ENCODE measurements at places on chromosomes 1 and 21.

- no peak for DNase-seq
Observed at GRCh38 chr1:243421784-243422183, 165.9 kb downstream of the SDCCAG8 start.

DNA sequence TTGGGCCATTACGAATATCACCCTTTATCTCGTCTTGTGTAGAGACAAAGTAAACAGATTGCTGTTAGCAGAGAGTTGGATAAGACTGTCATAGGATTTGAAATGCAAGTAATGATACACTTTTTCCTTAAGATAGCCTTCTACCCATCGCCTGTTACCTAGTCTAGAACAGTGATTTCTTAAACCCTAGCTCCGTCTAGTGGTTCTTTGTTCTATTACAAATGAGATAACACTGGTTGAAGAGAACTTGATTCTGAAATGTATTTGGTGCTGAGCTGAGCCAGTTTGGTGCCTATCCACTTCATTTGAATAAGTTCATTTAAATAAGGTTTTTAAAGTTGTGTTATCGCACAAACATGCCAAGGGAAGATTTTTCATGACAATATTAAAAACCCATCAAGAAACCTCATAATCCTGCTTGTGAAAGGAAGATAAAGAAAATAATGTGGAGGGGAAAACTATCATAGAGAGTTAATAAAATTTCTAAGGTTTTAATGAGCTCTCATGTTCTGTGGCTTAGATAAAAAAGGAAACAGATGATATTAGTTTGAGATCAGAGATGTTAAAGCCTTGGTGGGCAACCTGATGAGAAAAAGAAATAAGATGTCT lies 1.5 kb upstream of the KCNH1 start:
- DNase-seq: peak; percentile 51

- DNase-seq: peak; percentile 89
Observed at GRCh38 chr1:150567717-150568593, 11.5 kb downstream of the MCL1 start.

DNA sequence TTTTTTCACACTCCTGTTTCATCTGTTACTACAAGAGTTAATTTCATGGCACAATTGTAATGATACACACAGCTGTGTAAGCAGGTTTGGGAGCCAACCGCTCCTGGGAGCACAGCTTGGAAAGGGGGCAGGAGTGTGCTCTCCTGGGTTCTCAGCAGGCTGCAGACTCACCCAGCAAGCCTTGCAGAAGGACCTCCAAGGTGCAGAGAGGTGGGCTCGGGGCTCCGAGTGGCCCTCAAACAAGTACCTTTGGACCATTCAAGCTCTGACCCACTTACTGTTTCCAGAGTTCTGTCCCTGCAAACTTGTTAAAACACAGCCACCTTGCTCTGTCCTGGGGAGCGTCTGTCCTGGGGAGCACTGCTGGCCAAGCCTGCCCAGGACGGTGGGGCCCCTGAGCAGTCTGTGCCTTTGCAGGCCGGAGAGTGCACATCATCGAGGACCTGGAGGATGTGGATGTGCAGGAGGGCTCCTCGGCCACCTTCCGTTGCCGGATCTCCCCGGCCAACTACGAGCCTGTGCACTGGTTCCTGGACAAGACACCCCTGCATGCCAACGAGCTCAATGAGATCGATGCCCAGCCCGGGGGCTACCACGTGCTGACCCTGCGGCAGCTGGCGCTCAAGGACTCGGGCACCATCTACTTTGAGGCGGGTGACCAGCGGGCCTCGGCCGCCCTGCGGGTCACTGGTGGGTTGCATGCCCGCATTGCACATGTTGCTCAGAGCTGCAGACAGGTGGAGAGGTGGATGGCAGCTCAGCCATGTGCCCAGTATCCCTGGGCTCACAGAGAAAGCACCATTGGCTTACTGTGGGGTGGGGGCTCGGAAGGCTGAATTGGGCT lies 78.0 kb downstream of the OBSCN start:
- no peak for DNase-seq

DNA sequence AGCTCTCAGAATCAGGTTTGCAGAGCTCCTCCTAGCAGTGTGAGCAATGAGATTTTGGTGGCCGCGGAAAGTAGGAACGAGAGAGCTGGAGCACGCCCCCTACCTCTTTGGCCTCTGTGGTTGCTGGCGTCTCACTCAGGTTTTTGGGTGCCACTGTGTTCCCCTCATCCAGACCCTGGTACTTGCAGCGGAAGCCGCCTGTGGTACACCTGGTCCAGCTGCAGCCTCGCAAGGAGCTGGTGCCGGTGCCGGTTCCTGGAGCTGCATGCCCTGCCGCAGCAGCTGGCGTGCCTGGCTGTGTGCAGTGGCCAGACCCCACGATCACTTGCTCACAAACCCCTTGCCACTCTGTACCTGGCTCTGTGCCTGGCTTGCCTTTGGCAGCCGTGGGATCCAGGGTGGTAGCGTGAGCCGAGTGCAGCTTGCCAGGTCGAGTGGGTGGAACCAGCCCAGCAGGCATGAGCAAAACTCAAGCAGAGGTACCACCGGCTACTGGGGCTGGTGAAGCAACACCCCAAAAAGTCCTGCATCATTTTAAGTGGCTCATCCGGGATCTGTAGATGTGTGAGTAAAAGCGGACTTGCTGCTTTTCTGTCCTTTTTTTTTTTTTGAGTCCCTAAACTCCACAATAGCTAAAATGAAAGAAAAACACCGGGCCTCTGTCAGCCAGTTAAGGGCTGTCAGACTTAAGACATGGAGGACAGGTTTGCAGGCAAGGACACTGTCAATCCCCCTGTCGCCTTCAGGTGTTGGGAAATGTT lies 844.9 kb downstream of the KCNT2 start:
- no peak for DNase-seq

- no peak for DNase-seq
Observed at GRCh38 chr1:89757532-89757931, 63.3 kb upstream of the LRRC8D start.

DNA sequence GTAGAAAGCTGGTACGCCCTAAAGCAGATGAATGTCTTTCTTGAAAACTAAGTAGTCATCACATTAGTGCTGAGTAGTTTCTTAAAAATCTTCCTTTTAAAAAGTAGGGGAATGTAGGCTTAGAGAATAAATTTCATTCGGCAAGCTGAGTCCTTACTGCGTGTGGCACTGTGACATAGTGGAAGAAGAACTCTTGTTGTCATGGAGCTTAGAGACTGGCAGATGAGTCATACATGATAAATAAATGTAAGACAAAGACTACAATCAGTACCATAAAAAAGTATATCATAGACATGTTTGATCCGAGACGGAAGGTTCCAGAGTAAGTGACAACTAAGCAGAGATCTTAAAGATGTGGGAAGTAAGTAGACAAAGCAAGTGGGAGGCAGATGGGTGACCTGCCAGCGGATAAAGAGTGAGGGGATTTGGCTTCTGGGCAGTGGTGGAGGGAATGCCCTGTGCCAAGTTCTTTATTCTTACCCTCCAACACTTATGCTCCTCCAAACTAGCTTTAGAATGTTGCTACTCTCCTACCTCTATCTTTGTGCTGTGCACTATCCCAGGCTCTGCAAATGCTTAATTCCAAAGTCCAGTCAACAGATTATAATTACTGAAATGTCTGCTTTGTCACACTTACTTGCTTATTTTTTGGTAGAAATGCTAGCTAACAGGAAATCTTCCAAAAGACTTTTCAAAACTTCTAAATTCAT lies 608.5 kb upstream of the USP24 start:
- DNase-seq: no peak

DNA sequence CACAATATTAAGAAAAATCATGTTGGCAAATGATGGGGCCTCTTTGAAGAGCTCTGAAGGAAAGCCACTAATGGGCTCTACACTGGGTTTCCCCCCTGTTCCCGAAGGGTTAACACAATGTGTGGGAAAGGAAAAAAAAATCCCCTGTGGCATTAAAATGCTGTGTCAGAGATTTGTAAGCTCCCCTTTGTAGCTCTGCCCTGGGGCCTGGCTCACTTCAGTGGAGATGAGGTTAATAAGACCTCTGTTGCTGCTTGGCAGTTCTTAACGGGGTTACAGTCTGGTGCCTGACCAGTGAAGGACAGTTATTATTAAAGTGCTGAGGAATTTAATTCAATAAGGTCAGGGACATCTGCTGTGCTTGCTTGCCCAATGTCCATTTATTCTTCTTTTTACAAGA lies 129.7 kb upstream of the UBE2U start:
- DNase-seq: no peak

- DNase-seq: no peak
Observed at GRCh38 chr1:185408700-185409270, 91.7 kb upstream of the IVNS1ABP start.

DNA sequence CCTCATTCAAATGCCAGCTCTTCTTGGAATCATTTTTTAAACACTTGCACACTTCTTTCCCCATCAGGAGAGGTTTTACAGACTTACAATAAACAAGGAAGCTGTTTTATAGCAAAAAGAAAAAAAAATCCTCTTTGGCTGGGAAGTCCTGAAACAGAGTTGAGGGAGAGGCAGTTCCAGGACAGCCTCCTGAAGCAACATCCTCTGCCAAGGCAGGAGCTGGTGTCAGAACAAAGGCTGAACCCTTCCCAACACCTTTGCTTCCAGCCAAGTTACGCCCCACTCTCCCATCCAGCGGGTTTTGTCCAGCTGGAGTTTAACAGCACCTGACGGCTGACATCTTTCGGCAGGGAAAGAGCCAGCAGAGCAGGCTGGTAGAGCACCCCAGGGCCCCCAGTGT lies 287.8 kb downstream of the RRAGC start:
- DNase-seq: no peak

DNA sequence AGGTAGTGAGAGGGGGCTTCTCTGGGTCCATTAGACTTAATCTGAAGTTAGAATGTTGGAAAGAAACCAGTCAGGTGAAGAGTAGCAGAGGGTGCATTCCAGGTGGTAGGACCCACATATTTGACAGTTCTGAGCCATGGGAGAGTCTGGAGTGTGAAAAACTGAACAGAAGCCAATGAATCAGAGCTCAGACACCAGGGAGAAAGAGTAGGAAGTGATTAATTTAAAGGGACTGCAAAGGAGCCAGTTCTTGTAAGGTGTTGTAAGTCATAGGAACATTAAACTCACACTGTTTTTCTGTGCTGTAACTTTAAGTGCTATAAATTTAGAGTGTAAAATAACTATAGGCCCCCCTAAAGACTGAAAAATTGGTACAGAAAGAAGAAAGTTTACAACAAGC lies 5.9 kb upstream of the DHX9 start:
- DNase-seq: no peak

- DNase-seq: no peak
Observed at GRCh38 chr1:211641942-211642341, 33.5 kb downstream of the NEK2 start.

DNA sequence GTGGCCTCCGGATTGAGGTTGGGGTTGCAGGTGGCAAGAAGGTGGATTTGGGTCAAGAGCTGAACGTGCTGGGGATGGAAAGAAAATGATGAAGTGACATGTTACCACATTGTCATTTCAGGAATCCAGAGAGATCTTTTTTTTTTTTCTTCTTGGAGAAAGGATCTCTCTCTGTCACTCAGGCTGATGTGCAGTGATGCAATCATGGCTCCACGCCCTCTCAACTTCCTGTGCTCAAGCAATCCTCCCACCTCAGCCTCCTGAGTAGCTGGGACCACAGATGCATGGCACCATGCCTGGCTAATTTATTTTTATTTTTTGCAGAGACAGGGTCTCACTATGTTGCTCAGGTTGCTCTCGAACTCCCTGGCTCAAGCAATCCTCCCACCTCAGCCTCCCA lies 80.6 kb downstream of the GON4L start:
- DNase-seq: peak; percentile 28

GRCh38 chr1:33377013-33377412 lies 53.9 kb downstream of the PHC2 start:
- DNase-seq: no peak

GRCh38 chr1:45666836-45667235 lies 19.5 kb downstream of the GPBP1L1 start:
- DNase-seq: no peak

DNA sequence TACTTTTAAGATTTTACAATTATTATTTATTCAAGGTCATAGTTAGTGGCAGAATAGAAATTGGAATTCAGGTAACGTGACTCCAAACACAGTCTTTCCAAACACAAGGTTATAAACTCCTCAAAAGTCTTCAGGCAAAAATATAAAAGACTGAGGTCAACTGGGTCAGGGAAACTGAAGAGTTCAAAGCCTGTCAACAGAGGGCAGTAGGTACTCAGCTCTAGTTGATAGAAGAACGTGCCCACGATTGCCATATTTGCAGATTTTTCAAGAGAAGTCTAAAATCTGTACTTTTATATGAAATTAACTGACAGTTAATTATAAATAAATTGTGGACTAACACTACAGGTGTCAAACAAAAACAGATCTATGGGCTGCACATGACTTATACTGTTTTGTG lies 135.0 kb downstream of the LHX4 start:
- no peak for DNase-seq

DNA sequence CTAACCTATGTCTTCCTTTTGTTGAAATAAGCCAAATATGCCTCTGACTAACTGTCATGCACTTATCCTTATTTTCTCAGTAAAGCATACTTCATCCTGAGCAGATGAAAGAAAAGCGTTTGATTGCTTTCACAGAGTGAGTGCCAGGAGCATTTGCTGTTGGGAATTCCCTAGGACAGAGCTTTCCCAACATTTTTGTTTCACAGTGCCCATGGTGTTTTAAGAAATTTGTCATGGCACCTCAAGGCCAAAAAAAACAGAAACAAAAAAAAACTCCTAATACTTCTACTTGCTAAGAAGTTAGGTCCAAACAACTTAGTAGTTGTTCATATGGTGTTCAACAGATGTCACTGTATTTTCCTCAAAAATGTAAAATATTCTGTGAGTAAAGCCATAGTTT lies 120.8 kb upstream of the BMP8A start:
- DNase-seq: no peak

- no peak for DNase-seq
Observed at GRCh38 chr1:156012051-156012817, 8.5 kb downstream of the SSR2 start.

DNA sequence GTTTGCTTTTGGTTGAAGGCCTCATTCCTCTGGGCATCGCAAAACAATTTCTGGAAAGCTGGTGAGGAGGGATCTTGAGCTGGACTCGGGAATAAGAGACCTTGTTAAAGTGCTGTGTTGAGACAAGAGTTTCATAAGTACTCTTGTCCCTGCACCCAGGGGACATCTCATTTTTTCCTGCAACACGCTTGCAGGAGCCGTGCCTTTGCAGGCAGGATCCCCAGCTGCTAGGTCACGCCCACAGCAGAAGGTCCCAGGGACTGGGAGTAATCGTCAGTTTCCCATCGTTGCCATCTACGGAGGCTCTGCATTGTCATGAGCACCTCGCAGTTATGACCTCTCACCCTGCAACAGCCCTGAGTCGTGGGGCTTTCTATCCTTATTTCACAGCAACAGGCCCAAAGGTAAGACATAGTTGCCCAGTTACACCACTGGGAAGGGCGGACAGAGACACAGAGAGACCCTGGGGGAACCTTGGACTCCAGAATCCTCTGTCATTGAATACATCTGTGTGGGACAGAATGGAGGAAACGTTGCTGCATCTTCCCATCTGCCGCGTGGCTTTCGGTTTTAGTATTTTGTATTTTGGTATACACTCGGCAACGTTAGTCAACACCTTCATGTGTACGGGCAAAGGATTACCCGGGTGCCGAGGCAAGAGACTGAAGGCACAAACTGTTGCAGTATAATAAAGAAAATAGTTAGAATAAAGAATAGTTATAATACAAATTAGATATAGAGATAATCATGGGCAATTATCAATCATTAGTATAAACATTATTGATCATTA lies 60.4 kb upstream of the DMRTB1 start:
- no peak for DNase-seq

Data from muscle of arm (tissue), 14 donors.